ENCODE measurements at places on chromosomes 7 and 10. TPM values are rescaled to one million over a fixed set of nuclear protein-coding genes. Genes with fewer than 3 reads are reported as not detected.

SLC13A4 gene
- polyA plus RNA-seq = 1.4 TPM

BLNK gene
- polyA plus RNA-seq = not detected

LIPF gene
- not detected for polyA plus RNA-seq

ATOH7 gene
- polyA plus RNA-seq = 3.0 TPM

GPR26 gene
- 8.0 TPM for polyA plus RNA-seq

CARD11 gene
- polyA plus RNA-seq = not detected

PLAU gene
- polyA plus RNA-seq = 1.1 TPM

INMT gene
- not detected for polyA plus RNA-seq

EVX1 gene
- not detected for polyA plus RNA-seq

CALN1 gene
- polyA plus RNA-seq = 7.8 TPM

GBX1 gene
- polyA plus RNA-seq = not detected

PPP1R3A gene
- 1.6 TPM for polyA plus RNA-seq

BAG3 gene
- 0.61 TPM for polyA plus RNA-seq

AKR1C4 gene
- not detected for polyA plus RNA-seq

SORCS1 gene
- 27.0 TPM for polyA plus RNA-seq

CHST3 gene
- polyA plus RNA-seq = 4.1 TPM

ZNF32 gene
- polyA plus RNA-seq = 162 TPM

IFIT2 gene
- polyA plus RNA-seq = 1.1 TPM

C10orf90 gene
- not detected for polyA plus RNA-seq

HOXA6 gene
- not detected for polyA plus RNA-seq

OR2A7 gene
- not detected for polyA plus RNA-seq

SPDYE1 gene
- polyA plus RNA-seq = not detected

KLLN gene
- polyA plus RNA-seq = 0.77 TPM

SLC16A9 gene
- 185 TPM for polyA plus RNA-seq

BMPER gene
- 2.1 TPM for polyA plus RNA-seq

INTS15 gene
- polyA plus RNA-seq = 36.2 TPM

TRPV5 gene
- polyA plus RNA-seq = 0.52 TPM

ZNF277 gene
- polyA plus RNA-seq = 30.0 TPM

FXYD4 gene
- polyA plus RNA-seq = not detected

TSPAN13 gene
- 315 TPM for polyA plus RNA-seq

CLDN3 gene
- not detected for polyA plus RNA-seq

TMEM243 gene
- polyA plus RNA-seq = 5.9 TPM

GCK gene
- polyA plus RNA-seq = 7.4 TPM

HKDC1 gene
- 0.07 TPM for polyA plus RNA-seq

CXCL12 gene
- 0.54 TPM for polyA plus RNA-seq

PLEKHS1 gene
- polyA plus RNA-seq = not detected

FANK1 gene
- polyA plus RNA-seq = 3.1 TPM

NAT16 gene
- 4.5 TPM for polyA plus RNA-seq

HSPA12A gene
- polyA plus RNA-seq = 8.4 TPM

AP4M1 gene
- 78.9 TPM for polyA plus RNA-seq

PPP1R17 gene
- 8.8 TPM for polyA plus RNA-seq

KCNH2 gene
- 35.5 TPM for polyA plus RNA-seq

MUC3A gene
- polyA plus RNA-seq = not detected

TFAM gene
- 26.5 TPM for polyA plus RNA-seq

WIPF3 gene
- polyA plus RNA-seq = 3.8 TPM

LSM5 gene
- polyA plus RNA-seq = 100 TPM

PHKG1 gene
- polyA plus RNA-seq = not detected

URGCP gene
- polyA plus RNA-seq = 49.6 TPM

AKR1C8 gene
- polyA plus RNA-seq = 0.54 TPM

UTF1 gene
- not detected for polyA plus RNA-seq

CREB5 gene
- polyA plus RNA-seq = 3.2 TPM

VGF gene
- polyA plus RNA-seq = 36.8 TPM

PAPOLB gene
- polyA plus RNA-seq = 0.10 TPM

SAP25 gene
- 0.52 TPM for polyA plus RNA-seq

MMP21 gene
- not detected for polyA plus RNA-seq

CRTAC1 gene
- 1.1 TPM for polyA plus RNA-seq

OR2A42 gene
- polyA plus RNA-seq = not detected
